Gastrocnemius medialis (tissue), 4 donors: ENCODE measurements at places on chromosomes 12 and 14. TPM values are rescaled to one million over a fixed set of nuclear protein-coding genes. Genes with fewer than 3 reads are reported as not detected.
A peak's percentile ranks its signal among the peaks of the same experiment; 100 is the strongest.

Gene RILPL2
- total RNA-seq, result 1.8 TPM

Gene MYBPC1
- total RNA-seq, result 2,958 TPM

Gene PMEL
- 0.73 TPM for total RNA-seq

Gene OR6C75
- total RNA-seq, result not detected

Gene ZC2HC1C
- 7.8 TPM for total RNA-seq

Gene LRRC74A
- total RNA-seq, result not detected

Gene SYCP3
- total RNA-seq, result not detected

Gene METTL3
- total RNA-seq, result 52.4 TPM

DNA sequence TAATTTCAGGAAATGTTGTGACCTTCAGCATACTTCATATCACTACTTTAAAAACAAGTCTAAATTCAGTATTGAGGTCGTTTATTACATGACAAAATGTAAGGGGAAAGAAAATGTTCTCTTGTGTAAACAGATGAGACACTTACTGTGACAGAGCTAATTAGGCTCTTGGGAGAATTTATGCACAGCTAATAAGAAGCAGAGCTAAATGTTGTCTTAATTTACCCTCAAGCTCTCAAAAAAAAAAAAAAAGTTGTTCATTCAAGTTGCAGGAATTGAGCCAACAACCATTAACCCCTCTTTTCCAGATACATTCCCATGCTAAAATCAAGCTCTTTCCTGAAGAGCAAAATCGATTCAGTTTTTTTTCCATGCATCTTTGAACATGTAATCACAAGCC lies 1419.4 kb downstream of the FSCB start:
- no peak overlapping the region for H3K27ac ChIP-seq
- H3K27me3 ChIP-seq, result no peaks in the 10 kb centered on the region
- H3K36me3 ChIP-seq, result no peaks in the 10 kb centered on the region
- no peak overlapping the region for H3K4me3 ChIP-seq
- DNase-seq, result no peak
- H3K4me1 ChIP-seq, result no peaks in the 10 kb centered on the region

DNA sequence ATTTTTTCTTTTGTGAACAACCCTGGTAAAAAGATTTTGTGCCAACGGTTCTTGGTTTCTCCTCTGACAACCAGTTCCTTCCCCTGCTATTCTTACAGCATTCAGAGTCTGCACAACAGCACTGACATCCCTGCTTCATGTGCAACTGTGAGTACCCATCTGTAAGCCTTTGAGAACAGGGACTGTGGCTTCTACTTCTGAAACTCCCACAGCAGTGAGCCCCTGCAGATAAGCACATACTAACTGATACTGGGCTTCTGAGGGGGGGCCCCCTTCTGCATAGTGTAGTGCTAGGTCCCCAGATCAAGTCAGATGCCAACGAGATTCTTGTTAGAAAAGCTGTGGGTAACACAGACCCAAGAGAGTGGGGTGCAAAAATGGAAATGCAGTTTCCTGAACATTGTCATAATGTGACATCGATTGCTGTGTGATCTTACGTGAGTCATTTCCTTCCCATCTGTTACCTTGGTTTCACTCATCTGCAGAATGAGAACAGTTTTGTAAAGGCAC lies 11.1 kb upstream of the NINJ2 start:
- H3K27me3 ChIP-seq, result no peaks in the 10 kb centered on the region
- H3K27ac ChIP-seq, result no peak overlapping the region
- no peaks in the 10 kb centered on the region for H3K4me1 ChIP-seq

- no peaks in the 10 kb centered on the region for H3K36me3 ChIP-seq
- no peak overlapping the region for H3K27ac ChIP-seq
- no peak overlapping the region for H3K4me3 ChIP-seq
Observed at GRCh38 chr12:127656266-127656665, 610.7 kb upstream of the TMEM132C start.

DNA sequence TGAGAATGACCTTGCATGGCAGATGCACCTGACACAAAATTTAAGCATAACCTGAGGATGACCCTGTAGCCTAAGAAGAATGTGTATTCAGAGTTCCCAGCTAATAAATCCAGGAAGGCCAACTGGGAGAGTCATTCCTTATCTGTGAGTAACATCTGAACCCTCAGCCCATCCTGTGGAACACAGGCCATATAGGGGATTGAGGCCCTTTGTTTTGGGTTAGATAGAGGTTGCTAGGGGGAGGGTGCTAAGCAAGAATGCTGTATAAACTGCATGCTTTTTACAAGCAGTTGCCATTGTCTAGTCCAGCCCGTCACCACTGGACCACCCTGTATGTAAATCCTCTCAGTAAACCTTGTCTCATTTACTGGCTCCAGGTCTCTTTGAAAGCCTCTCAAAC lies 77.0 kb downstream of the BICD1 start:
- DNase-seq, result no peak
- no peak overlapping the region for H3K4me3 ChIP-seq
- no peaks in the 10 kb centered on the region for H3K36me3 ChIP-seq
- no peaks in the 10 kb centered on the region for H3K27me3 ChIP-seq
- no peaks in the 10 kb centered on the region for H3K4me1 ChIP-seq

GRCh38 chr12:2332236-2332635 lies 279.4 kb downstream of the CACNA1C start:
- H3K27me3 ChIP-seq, result no peaks in the 10 kb centered on the region
- no peak overlapping the region for H3K4me3 ChIP-seq
- H3K27ac ChIP-seq, result no peak overlapping the region
- no peak for DNase-seq
- no peaks in the 10 kb centered on the region for H3K36me3 ChIP-seq
- H3K4me1 ChIP-seq, result peaks cover 16% of the 10 kb centered on the region

- peaks cover 16% of the 10 kb centered on the region for H3K27me3 ChIP-seq
- H3K36me3 ChIP-seq, result no peaks in the 10 kb centered on the region
- H3K4me1 ChIP-seq, result no peaks in the 10 kb centered on the region
- DNase-seq, result no peak
- H3K27ac ChIP-seq, result no peak overlapping the region
Observed at GRCh38 chr14:99664058-99664936, 19.4 kb downstream of the HHIPL1 start.

GRCh38 chr14:71415404-71415690 lies 508.1 kb downstream of the PCNX1 start:
- H3K4me1 ChIP-seq, result no peaks in the 10 kb centered on the region
- H3K27me3 ChIP-seq, result no peaks in the 10 kb centered on the region
- no peak overlapping the region for H3K4me3 ChIP-seq
- DNase-seq, result no peak
- no peak overlapping the region for H3K27ac ChIP-seq

- H3K4me3 ChIP-seq, result no peak overlapping the region
- no peak for DNase-seq
Observed at GRCh38 chr14:29930283-29930682, 2.6 kb upstream of the PRKD1 start.

DNA sequence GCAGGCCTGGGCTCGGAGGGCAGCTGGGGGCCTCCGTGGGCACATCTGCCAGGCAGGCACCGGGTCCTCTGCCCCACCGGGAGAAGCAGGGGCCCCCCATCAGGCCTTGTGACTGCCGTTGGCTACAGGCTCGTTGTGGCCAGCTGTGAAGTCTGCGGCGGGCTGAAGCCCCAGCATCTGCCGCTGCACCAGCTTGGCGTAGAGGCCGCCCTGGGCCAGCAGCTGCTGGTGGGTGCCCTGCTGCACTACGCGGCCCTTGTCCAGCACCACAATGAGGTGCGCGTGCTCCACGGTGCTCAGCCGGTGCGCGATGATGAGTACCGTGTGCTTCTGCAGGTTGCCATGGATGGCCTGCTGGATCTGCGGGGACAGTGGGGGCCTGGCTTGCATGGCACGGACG lies 33.9 kb upstream of the VPS37B start:
- H3K27me3 ChIP-seq, result no peaks in the 10 kb centered on the region
- no peaks in the 10 kb centered on the region for H3K4me1 ChIP-seq
- no peak overlapping the region for H3K27ac ChIP-seq
- no peaks in the 10 kb centered on the region for H3K36me3 ChIP-seq

- no peak overlapping the region for H3K4me3 ChIP-seq
- no peak for DNase-seq
- no peaks in the 10 kb centered on the region for H3K36me3 ChIP-seq
- H3K27ac ChIP-seq, result no peak overlapping the region
- no peaks in the 10 kb centered on the region for H3K4me1 ChIP-seq
- no peaks in the 10 kb centered on the region for H3K27me3 ChIP-seq
Observed at GRCh38 chr12:30599608-30600007, 96.1 kb downstream of the IPO8 start.

- no peak overlapping the region for H3K4me3 ChIP-seq
- H3K27me3 ChIP-seq, result no peaks in the 10 kb centered on the region
- no peak for DNase-seq
- no peaks in the 10 kb centered on the region for H3K36me3 ChIP-seq
- H3K27ac ChIP-seq, result no peak overlapping the region
- H3K4me1 ChIP-seq, result no peaks in the 10 kb centered on the region
Observed at GRCh38 chr14:92470811-92471210, 42.8 kb upstream of the RIN3 start.

DNA sequence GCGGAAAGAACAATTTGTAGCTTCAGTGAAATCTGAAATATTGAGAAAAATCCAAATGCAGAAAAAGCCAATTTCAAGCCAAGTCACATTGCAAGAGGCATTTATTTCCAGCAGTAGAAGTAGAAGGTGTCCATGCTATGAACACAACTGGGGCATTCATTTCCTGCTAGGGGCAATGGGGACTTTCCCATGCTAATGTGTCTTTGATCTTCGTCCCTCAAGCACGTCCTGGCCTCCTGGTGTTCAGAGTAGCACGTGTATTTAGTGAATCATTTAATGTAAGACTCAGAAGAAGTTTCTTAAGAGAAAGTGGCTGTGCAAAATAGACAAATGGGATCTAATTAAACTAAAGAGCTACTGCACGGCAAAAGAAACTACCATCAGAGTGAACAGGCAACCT lies 267.9 kb downstream of the TMEM132C start:
- no peaks in the 10 kb centered on the region for H3K27me3 ChIP-seq
- no peaks in the 10 kb centered on the region for H3K4me1 ChIP-seq
- no peak for DNase-seq
- H3K27ac ChIP-seq, result no peak overlapping the region
- H3K36me3 ChIP-seq, result no peaks in the 10 kb centered on the region
- H3K4me3 ChIP-seq, result no peak overlapping the region

GRCh38 chr12:94057262-94058151 lies 90.9 kb upstream of the PLXNC1 start:
- DNase-seq, result no peak
- peaks cover 3% of the 10 kb centered on the region for H3K4me1 ChIP-seq
- H3K27me3 ChIP-seq, result no peaks in the 10 kb centered on the region
- H3K4me3 ChIP-seq, result no peak overlapping the region
- no peak overlapping the region for H3K27ac ChIP-seq
- H3K36me3 ChIP-seq, result no peaks in the 10 kb centered on the region

- DNase-seq, result no peak
- H3K36me3 ChIP-seq, result no peaks in the 10 kb centered on the region
- H3K27me3 ChIP-seq, result no peaks in the 10 kb centered on the region
- H3K4me3 ChIP-seq, result no peak overlapping the region
- H3K27ac ChIP-seq, result no peak overlapping the region
- H3K4me1 ChIP-seq, result peaks cover 32% of the 10 kb centered on the region
Observed at GRCh38 chr12:585062-586061, 77.9 kb downstream of the NINJ2 start.

DNA sequence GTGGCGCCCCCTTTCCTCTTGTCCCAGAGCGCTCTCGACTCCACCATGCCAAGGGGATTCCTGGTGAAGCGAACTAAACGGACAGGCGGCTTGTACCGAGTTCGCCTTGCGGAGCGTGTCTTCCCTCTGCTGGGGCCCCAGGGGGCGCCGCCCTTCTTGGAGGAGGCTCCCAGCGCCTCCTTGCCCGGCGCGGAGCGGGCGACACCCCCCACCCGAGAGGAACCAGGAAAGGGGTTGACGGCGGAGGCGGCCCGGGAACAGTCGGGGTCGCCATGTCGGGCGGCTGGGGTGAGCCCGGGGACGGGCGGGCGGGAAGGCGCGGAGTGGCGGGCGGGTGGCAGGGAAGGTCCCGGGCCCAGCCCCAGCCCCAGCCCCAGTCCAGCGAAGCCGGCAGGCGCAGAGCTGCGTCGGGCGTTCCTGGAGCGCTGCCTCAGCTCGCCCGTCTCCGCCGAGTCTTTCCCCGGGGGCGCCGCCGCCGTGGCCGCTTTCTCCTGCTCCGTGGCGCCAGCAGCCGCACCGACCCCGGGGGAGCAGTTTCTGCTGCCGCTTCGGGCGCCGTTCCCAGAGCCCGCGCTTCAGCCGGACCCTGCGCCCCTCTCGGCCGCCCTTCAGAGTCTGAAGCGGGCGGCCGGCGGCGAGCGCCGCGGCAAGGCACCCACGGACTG lies 376 bp downstream of the INSM2 start:
- no peak overlapping the region for H3K27ac ChIP-seq
- DNase-seq, result no peak
- H3K4me3 ChIP-seq, result peak overlapping the region; percentile 50

- H3K4me3 ChIP-seq, result peak overlapping the region; percentile 34
- H3K36me3 ChIP-seq, result peaks cover 9% of the 10 kb centered on the region
- H3K4me1 ChIP-seq, result peaks cover 33% of the 10 kb centered on the region
- no peak for DNase-seq
- no peaks in the 10 kb centered on the region for H3K27me3 ChIP-seq
Observed at GRCh38 chr12:123479442-123480180, 21.7 kb downstream of the SNRNP35 start.

- H3K4me1 ChIP-seq, result peaks cover 10% of the 10 kb centered on the region
- H3K4me3 ChIP-seq, result no peak overlapping the region
- no peaks in the 10 kb centered on the region for H3K27me3 ChIP-seq
- no peak overlapping the region for H3K27ac ChIP-seq
Observed at GRCh38 chr12:110616471-110617115, 2.7 kb downstream of the TCTN1 start.

- H3K4me1 ChIP-seq, result no peaks in the 10 kb centered on the region
- no peaks in the 10 kb centered on the region for H3K36me3 ChIP-seq
- no peak overlapping the region for H3K27ac ChIP-seq
- DNase-seq, result no peak
- no peak overlapping the region for H3K4me3 ChIP-seq
- H3K27me3 ChIP-seq, result no peaks in the 10 kb centered on the region
Observed at GRCh38 chr14:65954942-65955341, 531.2 kb upstream of the CCDC196 start.

DNA sequence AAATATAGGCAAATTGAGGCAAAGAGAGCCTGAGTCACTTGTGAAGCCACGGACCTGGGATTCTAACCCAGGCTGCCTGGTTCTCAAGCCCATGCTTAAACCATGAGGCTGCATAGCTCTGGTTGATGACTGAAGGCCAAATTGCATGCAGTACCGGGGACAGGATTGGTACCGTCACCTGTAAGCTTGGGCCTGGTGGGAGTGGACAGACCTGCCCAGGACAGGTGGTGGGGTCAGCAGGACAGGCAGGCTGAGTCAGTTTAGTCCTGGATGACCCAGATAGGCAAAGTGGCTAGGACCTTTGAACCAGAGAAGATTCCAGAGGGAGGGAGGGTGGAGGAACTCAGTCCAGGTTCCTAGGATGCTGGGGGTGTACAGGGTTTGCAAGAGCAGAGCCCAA lies 25.8 kb downstream of the RIN3 start:
- H3K4me1 ChIP-seq, result peaks cover 11% of the 10 kb centered on the region
- H3K27ac ChIP-seq, result peak overlapping the region; percentile 75
- H3K36me3 ChIP-seq, result no peaks in the 10 kb centered on the region
- H3K4me3 ChIP-seq, result no peak overlapping the region

GRCh38 chr12:21337959-21338744 lies 3.4 kb upstream of the SLCO1A2 start:
- no peak overlapping the region for H3K4me3 ChIP-seq
- no peak overlapping the region for H3K27ac ChIP-seq
- DNase-seq, result no peak
- H3K36me3 ChIP-seq, result no peaks in the 10 kb centered on the region
